HTR-8/SVneo (cell line): ENCODE measurements at places on chromosomes 5 and 9.

- DNase-seq, result no peak
Observed at GRCh38 chr5:175001876-175002645, 277.7 kb downstream of the MSX2 start.

- no peak for DNase-seq
Observed at GRCh38 chr5:132176987-132177386, 50.7 kb downstream of the P4HA2 start.

DNA sequence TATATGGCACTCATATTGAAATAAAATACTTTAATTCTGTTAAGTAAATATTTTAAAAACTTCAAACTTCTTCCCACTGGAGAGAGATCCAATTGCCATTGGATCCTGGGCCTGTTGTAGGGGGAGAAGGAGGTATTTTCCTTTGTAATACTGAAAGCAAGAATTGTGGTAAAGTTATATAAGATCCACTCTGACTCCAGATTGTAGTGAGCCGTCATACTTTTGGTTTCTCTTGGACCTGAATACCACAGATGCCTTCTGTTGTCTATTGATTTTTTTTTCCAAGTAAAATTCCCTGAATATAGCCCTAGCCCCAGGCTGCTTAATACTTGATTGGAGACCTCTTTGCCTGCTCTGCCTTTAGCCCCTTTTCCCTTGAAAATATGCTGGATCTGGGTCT lies 86.9 kb downstream of the ATG10 start:
- DNase-seq, result no peak

DNA sequence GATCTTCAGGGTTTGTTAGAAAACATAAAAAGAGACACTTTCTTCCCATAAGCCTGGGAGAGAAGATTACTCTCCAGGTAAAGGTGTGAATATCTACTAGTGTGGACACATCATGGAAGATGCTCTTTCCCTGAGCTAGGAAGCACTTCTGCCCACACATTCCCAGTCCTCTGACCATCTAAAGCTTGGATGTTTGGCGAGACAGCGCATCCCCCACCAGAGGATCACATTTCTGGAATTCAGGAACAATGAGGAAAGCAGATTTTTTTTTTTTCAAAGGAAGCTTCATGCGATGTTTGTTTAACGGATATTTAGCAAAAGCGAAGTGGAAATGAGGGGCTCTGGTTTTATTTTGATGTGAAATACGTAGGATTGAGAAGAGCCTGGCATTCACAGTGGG lies 6.2 kb downstream of the SVEP1 start:
- DNase-seq, result no peak

DNA sequence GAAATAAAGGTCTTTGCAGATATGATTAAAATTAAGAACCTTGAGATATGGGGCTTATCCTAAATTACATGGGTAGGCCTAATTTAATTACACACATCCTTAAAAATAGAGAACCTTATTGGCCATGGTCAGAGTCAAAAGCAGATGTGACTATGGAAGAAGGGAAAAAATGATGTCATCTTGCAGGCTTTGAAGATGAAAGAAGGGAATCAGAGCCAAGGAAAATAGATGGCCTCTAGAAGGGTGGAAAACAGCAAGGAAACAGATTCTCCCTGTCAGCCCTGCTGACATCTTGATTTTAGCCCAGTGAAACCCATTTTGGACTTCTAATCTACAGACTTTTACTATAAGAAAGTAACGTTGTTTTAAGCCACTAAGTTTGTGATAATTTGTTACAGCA lies 37.6 kb upstream of the KCNN2 start:
- DNase-seq, result no peak

- no peak for DNase-seq
Observed at GRCh38 chr5:85681871-85682270, 935.9 kb upstream of the COX7C start.

GRCh38 chr5:129687941-129688340 lies 60.0 kb upstream of the MINAR2 start:
- no peak for DNase-seq

DNA sequence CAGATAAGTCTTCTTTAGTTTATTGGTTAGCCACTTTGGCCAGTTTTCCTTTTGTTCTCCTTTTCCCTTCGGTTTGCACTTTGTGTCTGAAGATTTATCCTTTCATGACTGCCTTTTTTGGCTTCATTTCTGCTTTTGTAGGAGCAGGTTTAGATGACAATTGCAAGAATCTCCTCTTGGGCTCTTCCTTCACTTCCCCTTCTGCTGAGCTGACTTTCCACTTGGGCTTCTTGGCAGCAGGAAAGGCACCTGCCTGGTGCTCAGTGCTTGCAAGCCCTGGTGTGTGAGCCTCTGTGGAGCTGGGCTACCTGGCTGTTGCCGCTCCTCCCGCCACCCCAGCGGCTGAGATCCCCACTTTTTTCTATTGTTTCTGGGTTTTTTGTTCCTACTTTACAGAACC lies 7.3 kb downstream of the CCDC112 start:
- no peak for DNase-seq

DNA sequence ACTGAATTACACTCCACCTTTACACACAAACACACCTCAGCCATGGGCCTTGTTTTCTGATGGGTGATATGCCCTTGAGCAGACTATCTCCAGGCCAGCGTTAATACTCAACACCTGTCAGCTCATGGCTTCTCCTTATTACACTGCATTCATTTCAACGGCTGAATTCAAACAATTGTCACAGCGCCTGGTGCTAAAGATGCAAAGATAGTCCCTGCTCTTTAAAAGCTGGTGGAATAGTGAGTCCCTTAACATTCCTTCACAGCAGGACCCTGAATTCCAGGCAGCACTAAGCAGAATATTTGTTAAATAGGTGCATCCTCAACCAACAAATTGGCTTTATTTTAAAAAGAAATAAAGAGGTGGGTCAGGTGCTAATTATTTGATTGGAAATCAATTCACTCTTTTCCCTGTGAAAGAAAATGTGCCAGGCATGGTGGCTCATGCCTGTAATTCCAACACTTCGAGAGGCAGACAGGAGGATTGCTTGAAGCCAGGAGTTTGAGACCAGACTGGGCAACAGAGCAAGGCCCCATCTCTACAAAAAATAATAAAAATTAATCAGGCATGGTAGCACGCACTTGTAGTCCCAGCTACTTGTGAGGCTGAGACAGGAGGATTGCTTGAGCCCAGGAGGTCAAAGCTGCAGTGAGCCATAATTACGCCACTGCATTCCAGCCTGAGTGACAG lies 155.7 kb upstream of the EFNA5 start:
- DNase-seq, result no peak

- no peak for DNase-seq
Observed at GRCh38 chr5:59922220-59922619, 28.7 kb upstream of the PDE4D start.

DNA sequence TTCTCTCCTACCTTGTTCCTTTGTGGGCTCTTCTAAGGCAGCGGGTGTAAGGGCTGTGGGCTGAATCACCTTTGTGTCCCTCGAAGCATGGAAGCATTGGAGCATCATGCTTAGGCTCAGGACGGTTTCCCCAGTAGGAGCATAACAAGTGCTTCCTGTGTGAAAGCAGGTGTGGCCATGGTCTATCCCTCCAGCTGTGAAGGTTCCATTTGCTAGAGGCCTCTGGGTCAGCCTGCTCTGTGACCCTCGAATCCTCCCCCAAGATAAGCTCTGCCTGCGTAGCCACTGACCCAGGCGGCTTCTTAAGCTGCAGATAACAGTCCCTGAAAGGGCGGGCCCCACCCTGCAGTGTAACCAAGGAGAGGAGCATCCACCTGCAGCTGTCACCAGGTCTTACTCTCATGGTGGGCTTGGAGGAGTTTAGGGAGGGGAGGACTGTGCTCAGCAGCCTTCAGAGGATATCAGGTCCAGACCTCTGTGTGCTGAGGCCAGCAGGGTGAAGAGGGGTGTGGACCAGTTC lies 8.4 kb upstream of the NDST1 start:
- DNase-seq, result no peak

GRCh38 chr5:81422671-81423070 lies 28.7 kb upstream of the ACOT12 start:
- DNase-seq, result peak; percentile 41
